ENCODE measurements at places on chromosomes 6 and 20.

- DNase-seq, result no peak
Measured at GRCh38 chr6:1392813-1393640, 3.7 kb downstream of the FOXF2 start.

GRCh38 chr20:38094373-38094891, 60.9 kb downstream of the RPRD1B start:
- peak; percentile 39 for DNase-seq

- no peak for DNase-seq
Measured at GRCh38 chr6:46035242-46035641, 19.6 kb upstream of the CLIC5 start.

DNA sequence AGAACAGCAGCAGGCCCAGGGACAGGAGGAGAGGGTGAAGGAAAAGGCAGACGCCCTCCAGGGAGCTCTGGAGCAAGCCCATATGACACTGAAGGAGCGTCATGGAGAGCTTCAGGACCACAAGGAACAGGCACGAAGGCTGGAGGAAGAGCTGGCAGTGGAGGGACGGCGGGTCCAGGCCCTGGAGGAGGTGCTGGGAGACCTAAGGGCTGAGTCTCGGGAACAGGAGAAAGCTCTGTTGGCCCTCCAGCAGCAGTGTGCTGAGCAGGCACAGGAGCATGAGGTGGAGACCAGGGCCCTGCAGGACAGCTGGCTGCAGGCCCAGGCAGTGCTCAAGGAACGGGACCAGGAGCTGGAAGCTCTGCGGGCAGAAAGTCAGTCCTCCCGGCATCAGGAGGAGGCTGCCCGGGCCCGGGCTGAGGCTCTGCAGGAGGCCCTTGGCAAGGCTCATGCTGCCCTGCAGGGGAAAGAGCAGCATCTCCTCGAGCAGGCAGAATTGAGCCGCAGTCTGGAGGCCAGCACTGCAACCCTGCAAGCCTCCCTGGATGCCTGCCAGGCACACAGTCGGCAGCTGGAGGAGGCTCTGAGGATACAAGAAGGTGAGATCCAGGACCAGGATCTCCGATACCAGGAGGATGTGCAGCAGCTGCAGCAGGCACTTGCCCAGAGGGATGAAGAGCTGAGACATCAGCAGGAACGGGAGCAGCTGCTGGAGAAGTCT, 25.5 kb downstream of the C20orf173 start:
- no peak for DNase-seq

GRCh38 chr6:89985751-89986493, 91.7 kb downstream of the GJA10 start:
- no peak for DNase-seq

DNA sequence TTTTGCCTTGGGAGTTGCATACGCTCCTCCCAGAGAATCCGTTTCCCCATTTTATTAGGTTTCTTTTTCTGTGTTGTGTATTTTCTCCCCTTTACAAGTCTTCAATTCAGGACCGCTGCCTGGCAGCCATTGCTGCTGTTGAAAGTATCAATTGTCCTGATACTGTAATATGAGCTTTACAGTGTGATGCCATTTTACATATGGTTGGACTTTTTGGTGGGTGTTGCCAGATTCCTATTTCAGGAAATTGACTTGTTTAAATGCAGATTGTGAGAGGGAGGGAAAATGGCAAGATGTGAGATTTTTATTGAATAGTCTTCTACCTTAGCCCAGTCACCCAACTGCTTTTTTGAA, 1.2 kb downstream of the PANK2 start:
- DNase-seq, result no peak

GRCh38 chr6:37277001-37277409, 19.1 kb upstream of the TMEM217 start:
- DNase-seq, result peak; percentile 4

- DNase-seq, result no peak
Measured at GRCh38 chr6:167760979-167761793, 65.5 kb upstream of the AFDN start.

- DNase-seq, result no peak
Measured at GRCh38 chr6:168022488-168023321, 25.2 kb downstream of the KIF25 start.

- no peak for DNase-seq
Measured at GRCh38 chr6:56484669-56485068, 158.0 kb downstream of the DST start.

- no peak for DNase-seq
Measured at GRCh38 chr6:91697010-91697695, 1110.3 kb upstream of the MAP3K7 start.

GRCh38 chr20:62989201-62989601, 17.6 kb downstream of the BHLHE23 start:
- no peak for DNase-seq

DNA sequence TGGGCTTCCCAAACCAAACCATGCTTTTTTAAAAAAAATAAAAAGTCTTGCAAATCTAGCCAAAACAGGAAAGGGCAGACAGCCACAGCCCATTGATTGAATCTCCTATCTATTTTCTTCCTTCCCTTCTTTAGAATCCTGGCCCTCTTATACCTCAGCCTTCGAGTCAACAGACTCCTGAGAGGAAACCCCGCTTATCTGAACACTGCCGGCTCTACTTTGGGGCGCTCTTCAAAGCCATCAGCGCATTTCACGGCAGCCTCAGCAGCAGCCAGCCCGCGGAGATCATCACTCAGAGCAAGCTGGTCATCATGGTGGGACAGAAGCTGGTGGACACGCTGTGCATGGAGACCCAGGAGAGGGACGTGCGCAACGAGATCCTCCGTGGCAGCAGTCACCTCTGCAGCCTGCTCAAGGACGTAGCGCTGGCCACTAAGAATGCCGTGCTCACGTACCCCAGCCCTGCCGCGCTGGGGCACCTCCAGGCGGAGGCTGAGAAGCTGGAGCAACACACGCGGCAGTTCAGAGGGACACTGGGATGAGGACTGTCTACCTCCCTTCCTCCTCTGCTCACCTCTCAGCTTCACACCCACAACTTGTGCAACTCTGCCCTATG, 10.1 kb upstream of the RTF2 start:
- DNase-seq, result no peak

DNA sequence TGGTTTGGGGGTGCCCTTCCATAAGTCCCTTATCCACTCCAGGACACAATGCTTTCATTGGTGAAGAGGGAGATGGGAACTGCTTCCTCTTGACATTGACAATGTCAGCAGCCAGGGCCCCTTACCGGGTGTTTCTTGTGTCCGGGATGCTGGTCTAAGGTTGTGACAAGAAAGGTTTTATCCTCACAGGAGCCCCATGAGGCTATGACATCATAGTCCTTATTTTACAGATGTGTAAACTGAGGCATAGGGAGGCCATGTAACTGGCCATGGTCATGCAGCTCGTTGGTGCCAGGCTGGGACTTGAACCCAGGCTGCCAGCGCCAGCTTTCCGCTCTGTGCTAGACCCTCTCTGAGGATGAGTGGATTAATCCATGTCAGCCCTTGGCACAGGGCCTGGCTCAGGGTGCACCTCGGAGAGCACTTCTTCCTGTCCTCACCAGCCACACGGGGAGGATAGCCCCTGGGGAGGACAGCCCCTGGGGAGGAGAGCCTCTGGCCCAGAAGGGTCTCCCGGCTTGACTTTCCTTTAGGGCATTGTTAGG, 157.3 kb downstream of the SYCP2 start:
- no peak for DNase-seq

GRCh38 chr6:17470938-17471327, 77.5 kb downstream of the CAP2 start:
- no peak for DNase-seq

GRCh38 chr20:19067986-19068385, 144.5 kb upstream of the SLC24A3 start:
- no peak for DNase-seq

DNA sequence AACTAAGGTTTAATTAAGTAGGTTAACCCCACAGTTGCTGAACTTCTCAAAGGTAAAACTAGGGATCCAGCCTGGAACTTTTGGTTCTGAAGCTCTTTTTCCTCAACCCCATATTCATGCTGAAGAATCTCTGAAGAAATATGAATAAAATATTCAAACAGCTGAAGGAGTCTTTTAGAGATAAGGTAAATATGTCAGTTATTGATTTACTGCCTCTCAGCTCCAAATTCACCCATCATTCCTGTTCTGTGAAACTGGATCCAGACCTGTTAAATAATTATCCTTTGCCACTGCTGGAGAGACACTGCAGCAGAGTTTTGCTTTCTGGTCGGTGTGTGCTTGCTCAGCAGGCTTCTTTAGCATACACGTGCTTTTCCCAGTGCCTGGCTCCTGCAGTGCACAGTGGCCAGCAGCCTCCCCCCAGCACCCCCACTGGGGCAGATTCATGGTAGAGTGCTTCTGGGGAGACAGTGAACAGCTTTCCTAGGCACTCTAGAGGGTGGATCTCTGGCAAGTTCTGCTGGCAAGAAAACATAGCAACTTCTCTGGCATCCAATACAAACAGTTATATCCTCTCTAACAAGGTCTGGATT, 62.0 kb upstream of the BCLAF1 start:
- DNase-seq, result no peak

DNA sequence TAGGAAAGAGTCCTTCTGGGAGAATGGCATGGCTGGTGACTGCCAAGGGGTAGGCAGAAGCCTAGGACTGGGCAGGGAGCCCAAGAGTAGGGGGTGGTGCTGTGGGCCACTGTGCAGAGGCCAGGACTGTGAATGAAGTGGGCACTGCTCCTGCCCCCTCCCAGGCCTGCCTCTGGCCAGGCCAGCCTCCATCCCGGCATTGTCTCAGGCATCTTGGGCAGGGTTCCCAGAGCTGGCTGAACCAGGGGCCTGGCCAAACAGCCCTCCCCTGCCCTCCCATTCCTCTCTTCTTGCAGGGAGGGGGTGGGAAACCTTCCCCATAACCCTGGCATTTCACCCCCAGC, 81.6 kb downstream of the MRPL14 start:
- DNase-seq, result no peak

- no peak for DNase-seq
Measured at GRCh38 chr20:48812600-48813445, 15.0 kb downstream of the PREX1 start.

GRCh38 chr6:6085928-6086668, 79.4 kb upstream of the NRN1 start:
- no peak for DNase-seq

DNA sequence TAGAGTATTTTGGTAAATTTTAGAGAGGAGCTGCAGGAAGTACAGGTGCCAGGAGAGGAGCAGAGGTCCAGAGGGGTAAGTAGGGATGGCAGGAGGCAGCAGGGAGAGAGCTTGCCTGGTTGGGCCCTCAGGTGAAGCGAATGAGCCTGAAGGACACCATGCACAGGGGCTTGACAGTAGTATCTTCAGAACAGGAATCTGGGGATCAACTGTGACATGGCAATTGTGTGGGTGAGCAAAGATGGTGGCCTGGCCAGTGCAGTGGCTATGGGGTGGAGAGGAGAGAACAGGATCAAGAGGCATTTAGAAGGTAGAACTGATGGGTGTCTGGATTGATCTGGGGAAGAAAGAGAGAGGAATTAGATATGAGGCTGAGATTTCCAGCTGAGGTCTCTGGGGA, 68.7 kb upstream of the RNF24 start:
- DNase-seq, result no peak

GRCh38 chr6:161130967-161131766, 139.6 kb downstream of the MAP3K4 start:
- DNase-seq, result no peak

DNA sequence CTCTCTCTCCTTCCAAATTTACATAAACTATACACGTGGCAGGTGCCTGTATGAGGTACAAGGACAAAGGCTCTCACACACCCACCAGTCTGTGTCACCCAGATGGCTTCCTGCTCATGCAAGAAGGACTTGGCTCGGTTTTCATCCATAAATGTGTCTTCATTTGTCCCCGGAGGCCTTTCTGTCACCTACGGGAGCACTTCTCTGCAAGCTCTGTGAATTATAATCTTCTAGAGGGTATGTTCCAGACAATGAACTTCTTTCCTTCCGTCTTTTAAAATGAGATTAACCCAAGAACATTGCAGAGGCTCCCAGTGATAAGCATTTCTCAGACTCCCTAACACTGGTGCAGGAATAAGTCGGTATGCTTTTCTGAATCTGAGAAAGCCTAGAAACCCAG, 123.6 kb downstream of the PTPRT start:
- DNase-seq, result no peak

DNA sequence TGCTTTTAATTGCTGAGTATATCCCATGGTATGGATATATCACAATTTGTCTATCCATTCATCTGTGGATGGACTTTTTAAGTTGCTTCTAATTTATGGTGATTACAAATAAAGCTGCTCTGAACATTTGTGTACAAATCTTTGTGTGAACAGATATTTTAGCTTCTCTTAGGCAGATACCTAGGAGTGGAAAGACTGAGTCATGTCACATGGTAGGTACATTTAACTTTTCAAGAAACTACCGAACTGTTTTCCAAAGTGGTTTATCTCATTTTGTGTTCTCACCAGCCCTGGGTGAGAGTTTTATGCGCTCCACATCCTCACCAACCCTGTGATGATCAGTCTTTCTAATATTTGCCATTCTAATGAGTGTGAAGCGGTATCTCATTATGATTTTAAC, 31.0 kb upstream of the ZNFX1 start:
- no peak for DNase-seq
